Thyroid gland (tissue), 4 donors: ENCODE measurements at places on chromosomes 1 and 21. TPM values are rescaled to one million over a fixed set of nuclear protein-coding genes. Genes with fewer than 3 reads are reported as not detected.

FAM72D gene
- total RNA-seq: not detected

CFHR5 gene
- total RNA-seq: not detected

FCRL6 gene
- not detected for total RNA-seq

FMN2 gene
- total RNA-seq: 6.2 TPM

CRP gene
- total RNA-seq: not detected

GBP7 gene
- total RNA-seq: not detected

TNFSF4 gene
- total RNA-seq: 0.33 TPM

TCEA3 gene
- 48.5 TPM for total RNA-seq

TGFBR3 gene
- total RNA-seq: 62.4 TPM

MYOG gene
- not detected for total RNA-seq

C1orf141 gene
- not detected for total RNA-seq

VHLL gene
- total RNA-seq: not detected

EDN2 gene
- not detected for total RNA-seq

TIE1 gene
- total RNA-seq: 30.6 TPM

CYP4B1 gene
- 72.4 TPM for total RNA-seq

LCE1B gene
- not detected for total RNA-seq

EFCAB14 gene
- 145 TPM for total RNA-seq

DENND2C gene
- total RNA-seq: 2.6 TPM

CDC42BPA gene
- 28.5 TPM for total RNA-seq

ADCY10 gene
- total RNA-seq: 0.40 TPM

IGSF3 gene
- total RNA-seq: 16.0 TPM
